NCI-H748 treated with DMSO at 0.1 percent for 48 hours (cell line): ENCODE measurements at places on chromosomes 12 and 14.

DNA sequence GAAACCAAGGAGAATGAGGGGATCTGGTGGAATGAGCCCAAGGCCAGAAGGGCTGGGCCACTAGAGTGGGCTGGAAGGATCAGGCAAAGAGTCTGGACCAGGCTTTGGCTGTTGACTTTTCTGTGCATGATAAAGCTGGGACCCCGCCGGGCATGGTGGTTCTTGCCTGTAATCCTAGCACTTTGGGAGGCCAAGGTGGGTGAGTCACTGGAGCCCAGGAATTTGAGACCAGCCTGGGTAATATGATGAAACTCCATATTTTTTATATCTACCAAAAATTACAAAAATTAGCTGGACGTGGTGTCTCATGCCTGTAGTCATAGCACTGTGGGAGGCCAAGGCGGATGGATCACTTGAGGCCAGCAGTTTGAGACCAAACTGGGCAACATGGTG, 393 bp upstream of the KLHL33 start:
- DNase-seq: no peak

GRCh38 chr12:68785358-68785757, 22.6 kb upstream of the MDM2 start:
- no peak for DNase-seq

GRCh38 chr12:65962036-65962430, 137.8 kb downstream of the HMGA2 start:
- DNase-seq: no peak

- DNase-seq: no peak
These were observed 33.3 kb downstream of the SUPT16H start for GRCh38 chr14:21350539-21350938.

DNA sequence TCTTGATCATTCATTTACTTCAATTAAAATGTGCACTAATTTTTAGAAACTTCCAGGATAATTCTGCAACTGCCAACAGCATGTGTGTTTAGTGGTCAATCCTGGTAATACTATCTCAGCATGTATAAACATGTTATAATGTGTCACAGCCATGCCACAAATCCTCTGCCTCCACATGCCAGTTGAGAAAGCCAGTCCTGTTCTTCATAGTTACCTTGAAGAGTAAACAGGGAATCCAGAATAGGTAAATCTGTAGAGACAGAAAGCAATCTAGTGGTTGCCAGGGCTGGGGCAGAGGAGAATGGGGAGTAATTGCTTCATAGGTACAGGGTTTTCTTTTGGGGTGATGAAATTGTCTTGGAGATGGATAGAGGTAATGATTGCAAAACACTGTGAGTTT, 85.9 kb downstream of the ARMH4 start:
- no peak for DNase-seq

DNA sequence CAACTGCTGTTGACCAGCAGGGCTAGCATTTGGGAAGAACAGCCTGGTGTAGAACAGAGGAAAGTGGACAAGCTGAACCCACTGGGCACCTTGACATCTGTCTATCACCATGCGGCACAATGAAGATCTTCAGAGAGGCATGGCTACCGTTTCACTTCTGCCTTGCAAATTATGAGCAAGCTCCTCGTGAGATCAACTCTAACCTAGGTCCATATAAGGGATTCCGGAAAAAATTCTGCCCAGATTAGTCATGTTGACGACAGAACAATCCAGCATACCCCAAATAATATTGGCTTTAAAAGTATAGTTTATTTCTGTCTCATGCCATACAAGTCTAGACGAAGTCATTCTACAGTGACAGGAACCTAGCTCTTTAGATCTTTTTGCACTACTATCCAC, 91.6 kb upstream of the ATF7IP start:
- DNase-seq: no peak

- DNase-seq: peak; percentile 60
These were observed 1.6 kb downstream of the SIX4 start for GRCh38 chr14:60722357-60723115.

- DNase-seq: no peak
These were observed 604 bp downstream of the GALNT4 start for GRCh38 chr12:89523843-89524540.

DNA sequence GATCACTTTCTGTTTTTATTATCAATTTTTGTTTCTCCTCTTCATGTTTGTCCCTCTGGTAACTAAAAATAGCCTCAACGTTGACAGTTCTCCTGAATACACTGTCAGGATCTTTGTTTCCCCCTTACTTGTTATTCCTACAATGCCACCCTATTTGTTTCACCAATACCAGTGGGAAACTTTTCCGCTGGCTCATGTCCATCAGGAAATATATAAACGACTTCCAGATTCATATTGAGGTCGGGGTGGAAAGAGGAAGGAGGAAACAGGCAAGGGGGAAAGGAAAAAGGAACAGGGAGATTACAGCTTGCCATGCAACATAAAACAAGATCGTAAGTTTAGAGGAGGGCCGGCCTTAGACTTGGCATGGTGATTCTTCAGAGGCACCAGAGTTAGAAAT, 61.7 kb downstream of the BTBD7 start:
- no peak for DNase-seq

DNA sequence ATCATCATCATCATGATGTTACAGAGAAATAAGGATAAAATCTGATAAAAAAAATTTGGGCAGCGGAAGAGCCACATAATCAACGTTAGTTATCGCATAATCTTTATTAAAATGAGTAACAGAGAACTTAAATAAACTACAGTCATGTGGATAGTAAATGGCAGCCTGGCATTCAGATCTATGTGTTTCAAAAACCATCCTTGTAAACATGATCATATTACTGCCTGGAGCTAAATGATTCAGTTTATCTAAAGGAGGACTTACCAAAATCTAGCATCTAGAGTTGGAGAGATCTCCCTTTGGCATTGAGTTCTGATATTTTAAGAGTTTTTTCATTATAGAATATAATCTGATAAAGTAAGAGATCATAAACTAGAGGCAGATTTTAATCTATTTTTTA, 200.1 kb upstream of the MGAT4C start:
- no peak for DNase-seq

DNA sequence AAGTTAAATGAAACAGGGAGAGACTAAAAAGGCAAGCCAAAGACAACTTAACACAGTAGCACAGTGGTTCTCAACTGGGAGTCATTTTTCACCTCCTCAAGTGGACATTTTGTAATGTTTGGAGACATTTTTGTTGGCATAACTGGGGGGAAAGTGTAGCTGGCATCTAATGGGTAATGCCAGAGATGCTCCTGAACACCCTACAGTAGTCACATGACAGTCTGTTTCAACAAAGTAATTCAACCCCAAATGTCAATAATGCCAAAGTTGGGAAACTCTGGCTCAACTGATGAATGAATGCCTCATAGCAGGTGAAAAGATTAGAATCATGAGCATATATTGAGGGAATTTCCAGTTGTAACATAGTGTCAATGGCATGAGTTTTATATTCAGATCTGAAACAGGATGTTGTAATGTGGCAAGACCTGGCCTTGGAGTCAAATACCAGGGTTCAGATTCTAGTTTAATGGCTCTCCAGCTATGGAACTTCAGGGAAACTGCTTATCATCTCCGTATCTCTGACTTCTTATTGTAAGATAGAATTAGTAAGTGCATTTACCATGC, 2.4 kb upstream of the OR4K5 start:
- no peak for DNase-seq

GRCh38 chr12:124979568-124979967, 9.4 kb downstream of the DHX37 start:
- no peak for DNase-seq

DNA sequence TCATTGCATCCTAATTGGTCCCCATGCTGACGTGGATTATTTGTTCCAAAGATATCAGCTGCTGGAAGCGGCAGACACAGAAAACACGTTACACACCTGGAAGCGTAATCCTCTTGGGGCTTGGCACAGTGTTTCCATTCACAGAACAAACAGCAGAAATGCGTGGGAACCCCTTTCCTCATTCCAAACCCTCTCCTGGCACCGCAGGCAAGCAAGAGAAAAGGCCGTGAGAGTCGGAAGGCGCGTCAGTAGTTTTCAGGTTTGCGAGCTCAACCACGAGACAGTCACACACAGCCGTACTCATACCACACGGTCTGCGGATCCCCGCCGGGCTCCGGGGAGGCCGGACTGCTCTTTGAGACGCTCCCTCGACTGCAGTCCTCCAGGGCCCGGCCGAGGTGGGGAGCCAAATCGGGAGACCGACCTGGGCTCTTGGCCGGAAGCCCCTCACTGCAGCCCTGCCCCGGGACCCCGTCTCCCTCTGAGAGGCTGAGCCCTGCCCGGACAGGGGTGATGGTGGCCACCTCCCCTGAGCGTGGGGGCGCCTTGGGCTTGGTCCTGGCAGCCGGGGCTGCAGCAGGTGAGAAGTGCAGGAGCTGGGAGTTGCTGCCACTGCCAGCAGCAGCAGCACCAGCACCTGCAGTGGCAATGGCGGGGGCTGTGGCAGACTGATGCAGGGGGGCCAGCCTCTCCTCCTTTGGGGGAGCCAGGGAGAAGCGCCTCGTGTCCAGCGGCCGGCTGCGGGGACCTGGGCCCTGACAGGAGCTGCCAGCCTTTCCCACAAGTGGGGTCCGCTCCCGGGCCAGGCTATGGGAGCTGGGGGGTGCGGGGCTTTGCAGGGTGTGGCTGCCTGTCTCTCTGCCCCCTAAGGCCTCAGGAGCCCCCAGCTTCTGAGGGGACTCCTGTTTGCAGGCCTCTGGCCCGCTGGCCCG, 28.1 kb upstream of the GPR68 start:
- no peak for DNase-seq

DNA sequence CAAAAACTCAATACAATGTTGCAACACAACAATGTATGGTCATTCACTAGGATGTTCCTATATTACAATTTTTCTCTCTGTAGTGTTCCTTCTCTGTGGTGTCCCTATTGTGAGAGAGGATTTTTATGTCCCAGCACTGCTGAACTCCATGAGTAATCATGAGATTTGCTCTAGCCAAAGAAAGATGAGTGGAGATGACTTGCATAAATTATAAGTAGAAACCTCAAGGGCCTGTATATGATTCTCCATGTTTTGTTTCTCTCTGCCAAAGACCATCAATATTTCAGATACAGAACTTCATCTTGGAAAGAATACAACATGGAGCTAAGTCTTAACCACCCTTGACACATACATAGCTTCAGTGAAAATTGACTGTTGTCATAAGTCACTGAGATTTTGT, 579.1 kb downstream of the TMTC2 start:
- DNase-seq: no peak

GRCh38 chr12:57479043-57479375, 657 bp downstream of the ARHGAP9 start:
- no peak for DNase-seq

DNA sequence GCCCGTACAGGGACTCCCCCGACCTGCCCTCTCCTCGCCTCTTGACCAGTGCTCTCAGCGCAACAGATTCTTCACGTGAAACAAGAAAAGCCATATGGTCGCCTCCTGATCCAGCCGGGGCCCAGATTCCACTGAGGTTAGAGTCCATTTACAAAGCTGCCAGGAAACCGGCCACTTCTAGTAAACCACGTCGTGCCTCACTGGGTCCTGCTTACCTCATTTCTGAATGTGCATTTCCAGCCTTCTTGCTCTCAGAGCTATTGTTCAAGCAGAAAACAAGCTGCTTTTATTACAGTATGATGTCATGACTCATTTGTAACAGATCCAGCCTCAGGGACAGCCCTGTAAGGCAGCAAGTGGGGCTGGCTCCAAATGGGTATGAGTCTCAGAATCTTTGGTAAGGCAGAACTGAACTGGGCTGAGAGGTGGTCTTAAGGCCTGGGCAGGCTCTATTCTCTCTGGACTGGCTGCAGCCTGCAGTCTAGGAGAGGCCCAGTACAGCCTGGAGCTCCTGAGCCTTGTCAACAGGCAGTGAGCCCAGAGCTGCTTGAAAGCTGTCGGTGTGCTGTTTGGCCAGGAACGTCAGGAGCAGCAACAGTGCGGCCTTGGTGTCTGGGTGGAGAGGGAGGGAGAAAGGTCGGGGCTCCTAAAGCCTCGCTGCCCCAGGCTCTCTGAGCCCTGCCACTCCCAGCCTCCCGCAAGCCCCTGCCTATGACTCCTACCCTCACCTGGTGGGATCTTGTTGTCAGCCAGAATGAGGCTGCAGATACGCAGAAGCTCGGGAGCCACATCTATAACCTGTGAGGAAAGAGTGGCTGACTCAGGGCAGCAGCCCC, 8.3 kb downstream of the REC8 start:
- no peak for DNase-seq

GRCh38 chr12:60693019-60693626, 1097.3 kb downstream of the SLC16A7 start:
- no peak for DNase-seq

GRCh38 chr14:98959958-98960616, 311.9 kb downstream of the BCL11B start:
- DNase-seq: no peak

DNA sequence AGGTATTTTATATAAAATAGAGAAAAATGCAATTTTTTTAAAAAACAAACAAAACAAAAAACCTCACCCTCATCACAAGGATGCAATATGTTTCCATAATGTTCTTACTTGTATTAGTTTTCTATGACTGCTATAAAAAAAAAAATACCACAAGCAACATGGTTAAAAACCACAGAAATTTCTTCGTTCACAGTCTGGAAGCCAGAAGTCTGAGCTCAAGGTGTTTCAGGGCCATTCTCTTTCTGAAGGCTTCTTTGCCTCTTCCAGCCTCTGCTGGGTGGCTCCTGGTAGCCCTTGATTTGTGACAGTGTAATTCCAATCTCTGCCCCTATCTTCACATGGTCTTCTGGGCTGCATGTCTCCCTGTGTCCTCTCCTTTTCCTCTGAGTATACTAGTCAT, 21.5 kb upstream of the SSTR1 start:
- no peak for DNase-seq
